ENCODE measurements at places on chromosomes 7 and 10.

DNA sequence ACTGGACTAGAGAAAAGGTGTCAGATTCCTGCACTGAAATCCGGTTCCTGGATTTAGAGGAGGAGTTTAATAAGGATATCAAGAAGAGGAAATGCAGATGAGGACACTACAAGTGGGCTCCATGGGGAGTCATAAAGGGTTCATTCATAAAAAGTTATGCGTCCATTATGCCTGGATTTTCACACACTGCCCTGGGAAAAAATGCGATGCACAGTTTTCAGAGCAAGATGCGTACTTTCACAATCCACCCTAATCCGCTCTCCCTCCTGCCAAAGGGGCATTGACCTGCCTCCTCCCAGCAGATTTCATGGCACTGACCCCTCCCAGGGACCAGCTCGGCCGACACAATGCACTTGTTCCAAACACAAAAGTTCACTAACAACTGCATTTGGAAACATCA is 42.2 kb upstream of the OPALIN start:
- DNase-seq: no peak

GRCh38 chr7:98855610-98856422 is 14.0 kb downstream of the TMEM130 start:
- DNase-seq: no peak

- DNase-seq: peak; percentile 27
Observed at GRCh38 chr10:132001238-132001972, 19.7 kb upstream of the BNIP3 start.

DNA sequence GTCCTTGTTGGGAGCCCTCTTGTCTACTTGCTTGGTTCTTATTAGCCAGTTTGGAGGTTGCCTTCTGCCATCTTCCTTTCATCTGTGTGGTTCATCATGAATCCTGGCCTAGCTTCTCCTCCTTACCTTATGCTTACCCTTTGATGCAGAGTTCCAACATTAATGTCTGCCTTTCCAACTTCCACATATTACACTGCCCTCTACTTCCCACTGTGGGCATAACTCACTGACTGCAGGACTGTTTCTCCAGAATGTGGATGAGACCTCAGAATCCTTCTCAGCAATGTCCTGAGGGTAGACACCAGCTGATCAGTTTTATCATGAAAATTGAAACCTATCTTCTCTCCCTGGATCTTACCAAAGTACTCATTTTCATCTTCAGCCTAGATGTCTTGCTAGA is 491.0 kb downstream of the LRMDA start:
- DNase-seq: no peak

DNA sequence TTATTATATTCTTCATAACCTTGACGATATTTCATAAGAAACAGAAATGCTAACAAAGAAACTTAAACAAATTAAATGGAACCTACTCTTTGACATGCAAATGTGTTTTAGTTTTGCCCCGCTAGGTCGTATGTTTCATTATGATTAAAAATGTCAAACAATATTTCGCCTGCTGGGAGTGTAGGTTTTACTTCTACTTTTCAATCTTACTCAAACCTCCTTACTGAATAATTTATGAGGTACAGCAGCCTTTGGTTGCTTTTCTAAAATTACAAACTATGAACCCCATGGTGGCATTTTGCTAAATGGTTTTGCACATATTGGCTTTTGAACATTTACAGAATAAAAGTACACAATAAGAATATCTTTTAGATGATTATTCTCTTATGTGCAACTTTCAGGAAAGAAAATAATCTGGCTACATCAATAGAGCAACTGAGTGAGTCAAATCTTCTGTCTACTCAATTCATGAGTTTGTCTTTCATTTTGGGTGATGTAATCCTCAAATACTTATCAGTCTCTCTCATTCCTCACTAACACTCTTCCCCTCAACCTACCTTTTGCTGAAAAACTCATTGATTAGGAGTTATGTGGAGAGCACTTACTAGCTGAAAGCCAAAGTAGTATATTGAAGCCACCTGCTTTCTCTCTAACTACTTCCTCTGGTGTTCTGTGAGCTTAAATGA is 1226.4 kb downstream of the XPNPEP1 start:
- no peak for DNase-seq

GRCh38 chr7:116436305-116436826 is 63.2 kb upstream of the CAV2 start:
- DNase-seq: no peak

DNA sequence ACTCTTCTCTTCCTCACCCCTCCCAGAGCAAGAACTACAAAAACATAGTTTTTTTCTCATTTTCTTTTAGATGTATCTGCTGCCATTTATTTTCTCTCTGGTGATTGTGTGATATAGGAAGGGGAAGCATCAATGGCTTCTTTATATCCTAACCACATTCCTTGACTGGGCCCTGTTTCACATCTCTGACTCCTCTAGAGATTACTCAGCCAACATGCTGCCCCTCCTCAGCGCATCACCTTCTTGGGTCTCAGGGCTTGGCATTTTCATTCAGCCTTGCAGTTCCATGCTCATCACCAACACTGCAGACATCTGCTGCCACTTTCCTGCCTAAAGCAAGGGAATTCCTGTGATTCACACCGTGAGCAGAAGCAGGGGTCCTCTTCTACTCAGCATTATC is 705.5 kb downstream of the AUTS2 start:
- no peak for DNase-seq

GRCh38 chr10:117884592-117884991 is 162.1 kb downstream of the RAB11FIP2 start:
- DNase-seq: no peak

DNA sequence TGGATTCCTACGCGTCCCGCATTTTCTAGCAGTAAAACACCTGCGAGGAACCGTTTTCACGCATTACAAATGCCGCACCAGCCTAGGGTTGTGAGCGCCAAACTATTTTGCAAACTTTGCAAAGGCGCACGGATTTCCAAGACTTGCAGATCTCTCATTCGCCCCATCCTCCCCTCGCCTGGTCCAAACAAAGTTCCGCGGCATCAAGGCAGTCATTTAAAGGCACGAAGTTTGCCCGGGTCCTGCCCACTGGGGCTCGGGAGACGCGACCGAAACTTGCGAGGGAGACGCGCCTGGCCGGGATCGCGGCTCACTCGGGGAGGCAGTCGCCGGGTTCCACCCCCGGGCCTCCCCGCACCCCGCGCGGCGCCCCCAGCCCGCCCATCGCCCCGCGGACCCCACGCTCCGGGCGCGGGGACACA is 613 bp downstream of the USP6NL start:
- no peak for DNase-seq

- DNase-seq: no peak
Observed at GRCh38 chr7:31408140-31408729, 67.7 kb upstream of the NEUROD6 start.

GRCh38 chr7:17773289-17773626 is 167.0 kb downstream of the SNX13 start:
- no peak for DNase-seq

GRCh38 chr10:133058331-133059092 is 29.2 kb upstream of the ADGRA1 start:
- no peak for DNase-seq

DNA sequence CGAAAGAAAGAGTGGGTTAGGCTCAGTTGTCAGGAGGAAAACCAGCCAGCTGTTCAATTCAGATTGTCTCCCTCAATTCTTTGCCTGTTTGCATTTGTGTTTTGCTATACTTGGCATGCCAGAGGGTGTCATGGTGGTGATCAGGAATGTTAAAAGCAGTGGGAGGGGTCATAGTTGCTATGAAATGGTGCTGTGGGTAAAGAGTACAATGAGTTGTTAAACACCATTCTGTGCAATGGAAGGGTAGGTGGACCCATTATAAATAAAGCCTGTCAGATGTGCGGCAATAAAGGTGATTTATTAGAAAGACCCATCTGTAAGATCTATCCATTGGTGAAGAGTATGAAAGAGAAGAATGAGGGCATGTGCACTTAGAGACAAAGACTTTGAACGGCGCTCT is 82.2 kb downstream of the MRPL32 start:
- DNase-seq: no peak

DNA sequence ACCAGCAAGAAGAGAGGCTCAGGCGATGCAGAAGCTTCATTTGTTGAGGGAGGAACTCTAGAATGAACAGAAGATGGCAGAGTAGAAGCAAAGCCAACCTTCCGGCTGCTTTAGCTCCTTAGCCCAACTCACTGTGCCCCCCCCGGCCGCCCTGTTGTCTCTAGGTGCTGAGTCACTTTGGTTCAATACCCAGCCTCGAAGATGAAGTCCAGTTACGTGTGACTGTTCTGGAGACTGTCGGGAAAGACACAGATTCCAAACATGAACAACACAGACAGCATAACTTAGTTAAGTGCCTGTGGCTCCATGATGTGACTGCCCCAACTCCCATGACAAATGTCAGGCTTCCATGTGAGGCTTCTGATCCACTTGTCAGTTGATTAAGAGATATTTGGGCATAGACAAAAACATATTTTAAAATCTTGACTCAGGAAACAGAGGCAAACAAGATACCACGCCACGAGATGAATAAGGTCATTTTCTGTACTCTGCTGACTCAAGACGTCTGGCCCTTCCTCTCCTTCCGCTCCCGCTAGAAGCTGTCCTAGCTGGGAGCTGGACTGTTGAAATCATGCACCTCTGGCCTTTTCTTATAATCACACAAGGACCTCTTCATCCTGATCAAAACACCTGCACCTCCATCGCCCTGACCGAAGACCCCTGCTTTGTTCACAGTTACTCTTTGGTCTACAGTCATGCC is 199.3 kb downstream of the FRMD4A start:
- no peak for DNase-seq

DNA sequence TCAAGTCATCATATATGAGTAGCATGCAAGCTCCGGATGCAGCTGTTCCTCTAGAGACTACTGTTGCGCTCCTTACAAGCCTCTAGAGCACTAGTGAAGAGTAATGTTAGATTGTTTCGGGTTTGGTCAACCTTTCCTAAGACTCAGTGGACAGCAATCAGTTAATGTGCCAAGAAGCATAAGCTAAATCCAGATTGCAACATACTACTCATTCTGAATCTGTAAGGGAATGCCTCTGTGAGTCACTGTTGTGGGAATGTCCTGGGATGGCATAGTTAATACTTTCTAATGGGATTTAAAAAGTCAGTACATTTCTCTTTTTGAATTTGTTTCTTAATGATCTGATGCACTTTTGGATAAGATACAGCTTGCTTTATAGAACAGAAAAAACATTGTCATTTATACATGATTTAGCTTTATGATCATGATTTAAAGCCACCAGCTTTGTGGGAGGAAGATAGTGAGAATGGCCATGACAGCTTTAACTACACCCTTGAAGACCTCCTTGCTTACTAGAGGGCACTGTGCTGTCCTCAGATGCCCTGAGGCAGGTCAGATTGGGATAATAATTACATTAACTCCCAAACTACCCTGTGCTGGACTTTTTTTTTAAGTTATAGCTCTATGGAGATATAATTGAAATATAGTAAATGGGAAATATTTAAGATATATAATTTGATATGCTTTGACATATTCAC is 138.4 kb downstream of the SDK1 start:
- no peak for DNase-seq

GRCh38 chr10:34804306-34804705 is 10.8 kb downstream of the PARD3 start:
- DNase-seq: no peak

DNA sequence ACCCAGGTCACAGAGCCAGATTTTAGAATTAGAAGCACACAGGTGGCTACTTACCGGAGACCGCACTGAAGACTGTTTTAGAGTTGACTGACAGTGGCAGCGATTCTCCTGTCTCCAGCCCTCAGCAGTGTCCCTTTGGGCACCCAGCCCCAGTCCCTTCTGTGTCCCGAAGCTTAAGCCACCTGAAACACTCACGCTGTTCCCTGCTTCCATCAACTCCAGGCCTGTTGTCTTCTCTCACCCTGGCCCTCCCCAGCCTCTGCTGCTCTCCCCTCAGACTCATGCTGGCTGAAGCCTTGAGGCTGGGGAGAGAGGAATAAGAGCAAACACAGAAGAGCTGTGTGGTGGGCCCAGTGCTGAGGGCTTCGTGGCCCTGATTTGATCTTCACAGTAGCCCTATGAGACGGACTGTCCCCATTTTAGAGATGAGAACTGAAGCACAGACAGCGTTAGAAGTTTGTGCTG is 10.6 kb downstream of the SAP25 start:
- DNase-seq: no peak

GRCh38 chr10:104807581-104808310 is 166.7 kb downstream of the SORCS3 start:
- DNase-seq: no peak

DNA sequence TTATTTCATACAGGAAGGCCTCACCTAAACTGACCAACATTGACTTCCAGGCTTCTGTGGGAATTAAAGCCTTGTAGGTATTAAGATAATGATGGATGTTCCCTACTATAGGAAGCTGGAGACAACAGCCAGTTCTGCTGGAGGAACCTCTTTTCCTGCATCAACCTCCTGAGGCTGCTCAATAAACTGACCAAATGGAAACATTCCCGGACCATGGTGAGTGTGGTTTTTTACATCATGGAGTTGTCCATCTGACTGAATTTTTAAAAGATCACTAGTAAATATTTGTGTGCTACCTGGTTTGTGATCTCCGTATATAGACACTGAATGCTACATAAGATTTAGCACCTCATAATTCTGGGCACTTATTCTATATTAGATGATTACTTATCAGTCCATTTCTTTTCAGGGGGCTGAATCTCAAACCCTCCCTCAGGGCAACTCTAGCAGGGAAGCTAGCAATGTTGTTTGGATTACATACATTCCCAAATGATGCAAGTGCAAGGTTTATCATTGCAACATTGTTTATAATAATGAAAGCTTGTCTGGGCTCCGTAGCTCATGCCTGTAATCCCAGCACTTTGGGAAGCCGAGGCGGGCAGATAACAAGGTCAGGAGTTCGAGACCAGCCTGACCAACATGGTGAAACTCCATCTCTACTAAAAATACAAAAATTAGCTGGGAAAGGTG is 21.5 kb upstream of the SMKR1 start:
- no peak for DNase-seq

- DNase-seq: no peak
Observed at GRCh38 chr7:36736899-36737211, 12.6 kb upstream of the AOAH start.

- DNase-seq: peak; percentile 25
Observed at GRCh38 chr10:1551636-1552338, 185.5 kb downstream of the ADARB2 start.

- no peak for DNase-seq
Observed at GRCh38 chr7:23404546-23405239, 65.6 kb downstream of the IGF2BP3 start.

DNA sequence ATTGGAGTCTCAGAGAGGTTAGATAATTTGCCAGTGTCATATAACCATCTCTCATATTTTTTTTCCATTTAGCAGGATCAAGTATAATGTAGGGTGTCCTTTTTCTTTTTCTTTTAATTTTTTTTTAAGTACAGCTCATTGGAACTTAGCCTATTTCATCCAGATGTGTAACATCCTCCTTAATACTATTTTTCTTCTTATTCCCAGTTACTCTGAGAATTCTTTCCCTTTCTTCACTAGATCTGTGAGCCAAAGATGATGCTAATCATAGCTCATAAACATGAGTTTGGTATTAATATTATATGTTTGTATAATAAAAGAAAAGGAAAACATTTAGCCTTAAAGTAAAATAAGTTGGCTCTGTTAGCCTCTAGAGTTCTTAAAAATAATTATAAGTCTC is 32.8 kb downstream of the PPP1R9A start:
- DNase-seq: no peak

- no peak for DNase-seq
Observed at GRCh38 chr10:132690401-132690800, 95.5 kb downstream of the NKX6-2 start.

- no peak for DNase-seq
Observed at GRCh38 chr10:97532935-97533671, 34.4 kb downstream of the UBTD1 start.

Measured in NCI-H2029 treated with DMSO at 0.1 percent for 48 hours (cell line).